Body of pancreas (tissue), 4 donors: ENCODE measurements at places on chromosomes 4 and X. TPM values are rescaled to one million over a fixed set of nuclear protein-coding genes. Genes with fewer than 3 reads are reported as not detected.

DNA sequence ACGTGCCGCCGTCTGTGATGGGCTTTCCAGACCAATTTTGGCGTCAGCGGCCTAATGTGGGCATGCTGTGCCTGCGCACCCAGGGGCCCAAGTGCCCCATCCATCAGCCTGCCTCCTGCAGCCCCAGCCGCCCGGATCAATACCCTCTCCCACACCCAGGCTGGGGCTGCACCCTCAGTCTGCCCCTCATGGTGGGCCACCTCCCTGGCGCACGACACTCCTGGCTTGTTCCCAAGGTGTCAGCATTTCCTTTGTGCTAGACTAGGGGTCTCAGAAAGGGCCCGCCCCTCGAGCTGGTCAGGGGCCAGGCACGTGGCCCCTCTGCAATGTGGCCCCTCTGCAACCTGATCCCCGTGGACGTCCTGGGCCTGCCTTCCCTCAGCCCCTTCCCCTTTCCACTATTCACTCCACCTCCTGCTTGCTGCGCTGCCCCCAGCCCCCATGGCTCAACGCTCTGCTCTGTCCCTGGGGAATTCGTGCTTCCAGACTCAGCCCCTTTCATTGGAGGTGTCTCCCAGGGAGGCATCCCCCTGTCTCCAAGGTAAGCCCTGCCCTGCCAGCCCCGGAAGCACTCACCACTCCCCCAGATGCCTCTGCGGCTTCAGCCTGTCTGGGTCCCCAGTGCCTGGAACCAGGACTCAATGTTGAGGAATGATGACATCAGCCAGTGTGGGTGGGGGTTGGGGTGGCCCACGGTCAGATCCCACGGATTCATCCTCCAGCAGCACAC, 130.8 kb downstream of the HMX1 start:
- H3K4me3 ChIP-seq, result no peak overlapping the region
- H3K27ac ChIP-seq, result no peak overlapping the region
- DNase-seq, result peak; percentile 3

- no peak for DNase-seq
- no peak overlapping the region for H3K4me3 ChIP-seq
- H3K27me3 ChIP-seq, result no peaks in the 10 kb centered on the region
- no peaks in the 10 kb centered on the region for H3K4me1 ChIP-seq
- H3K27ac ChIP-seq, result no peak overlapping the region
These were observed 36.1 kb downstream of the EVC start for GRCh38 chr4:5746829-5747737.

DNA sequence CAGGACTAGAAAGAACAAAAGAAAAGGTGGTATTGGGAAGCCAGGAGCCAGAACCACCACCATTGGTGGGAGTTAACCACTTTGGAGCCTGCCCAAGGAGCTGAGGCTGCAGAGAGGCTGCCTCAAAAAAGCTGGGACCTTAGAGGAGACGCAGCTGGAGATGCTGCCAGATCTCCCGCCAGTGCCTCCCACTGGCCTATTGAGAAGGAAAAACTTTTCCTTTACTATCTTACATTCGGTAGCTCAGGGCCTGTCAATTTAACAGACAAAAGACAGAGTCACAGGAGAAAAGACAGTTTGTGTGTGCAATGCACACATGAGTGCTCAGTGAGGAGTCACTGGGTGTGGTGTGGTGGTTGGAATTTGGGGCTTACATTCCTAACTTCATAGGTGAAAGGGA, 52.4 kb upstream of the HPSE start:
- H3K27ac ChIP-seq, result no peak overlapping the region
- peaks cover 18% of the 10 kb centered on the region for H3K4me1 ChIP-seq
- H3K4me3 ChIP-seq, result no peak overlapping the region

DNA sequence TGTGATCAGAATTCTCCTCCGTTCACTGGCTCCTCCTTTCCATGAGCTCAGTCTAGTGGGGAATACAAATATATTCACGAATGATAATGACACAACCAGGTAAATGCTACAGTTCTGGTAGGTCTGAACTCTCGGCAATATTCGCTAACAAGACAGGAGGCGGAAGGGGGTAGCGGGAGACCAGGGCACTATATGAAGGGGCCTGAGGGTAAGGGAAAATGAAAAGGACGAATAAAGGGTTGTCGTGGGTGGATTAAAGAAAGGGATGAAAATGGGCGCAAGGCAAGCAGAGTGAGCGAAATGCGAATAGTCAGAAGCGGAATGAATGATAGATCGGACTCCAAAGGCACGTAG, 743 bp downstream of the NKAP start:
- DNase-seq, result no peak
- no peaks in the 10 kb centered on the region for H3K36me3 ChIP-seq
- H3K4me3 ChIP-seq, result peak overlapping the region; percentile 3
- peak overlapping the region; percentile 88 for H3K27ac ChIP-seq
- no peaks in the 10 kb centered on the region for H3K27me3 ChIP-seq

The ADRA2C gene
- total RNA-seq, result 10.5 TPM

The GYPB gene
- not detected for total RNA-seq
